ENCODE measurements at places on chromosomes 11 and 22.

- no peak for DNase-seq
Measured at GRCh38 chr22:49964136-49965090, 3.8 kb downstream of the PIM3 start.

DNA sequence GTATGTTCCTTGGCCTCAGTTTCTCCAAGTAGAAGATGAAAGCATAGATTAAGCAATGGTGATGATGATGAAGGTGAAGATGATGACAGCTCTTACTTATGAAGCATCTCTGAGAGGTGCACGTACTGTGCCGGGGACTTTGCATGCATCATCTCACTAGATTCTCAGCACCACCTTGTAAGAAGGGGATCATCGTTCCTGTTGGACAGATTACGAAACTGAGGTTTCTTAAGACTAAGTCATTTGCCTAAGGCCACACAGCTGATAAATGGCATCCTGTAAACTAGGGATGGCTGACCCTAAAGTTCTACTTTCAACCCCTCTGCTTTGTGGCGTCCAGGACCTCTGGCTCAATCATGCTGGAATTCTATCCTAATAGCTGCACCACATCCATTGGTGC, 8.7 kb downstream of the MS4A15 start:
- no peak for DNase-seq

- DNase-seq = peak; percentile 94
Measured at GRCh38 chr11:57778318-57779037, 16.9 kb downstream of the CTNND1 start.

DNA sequence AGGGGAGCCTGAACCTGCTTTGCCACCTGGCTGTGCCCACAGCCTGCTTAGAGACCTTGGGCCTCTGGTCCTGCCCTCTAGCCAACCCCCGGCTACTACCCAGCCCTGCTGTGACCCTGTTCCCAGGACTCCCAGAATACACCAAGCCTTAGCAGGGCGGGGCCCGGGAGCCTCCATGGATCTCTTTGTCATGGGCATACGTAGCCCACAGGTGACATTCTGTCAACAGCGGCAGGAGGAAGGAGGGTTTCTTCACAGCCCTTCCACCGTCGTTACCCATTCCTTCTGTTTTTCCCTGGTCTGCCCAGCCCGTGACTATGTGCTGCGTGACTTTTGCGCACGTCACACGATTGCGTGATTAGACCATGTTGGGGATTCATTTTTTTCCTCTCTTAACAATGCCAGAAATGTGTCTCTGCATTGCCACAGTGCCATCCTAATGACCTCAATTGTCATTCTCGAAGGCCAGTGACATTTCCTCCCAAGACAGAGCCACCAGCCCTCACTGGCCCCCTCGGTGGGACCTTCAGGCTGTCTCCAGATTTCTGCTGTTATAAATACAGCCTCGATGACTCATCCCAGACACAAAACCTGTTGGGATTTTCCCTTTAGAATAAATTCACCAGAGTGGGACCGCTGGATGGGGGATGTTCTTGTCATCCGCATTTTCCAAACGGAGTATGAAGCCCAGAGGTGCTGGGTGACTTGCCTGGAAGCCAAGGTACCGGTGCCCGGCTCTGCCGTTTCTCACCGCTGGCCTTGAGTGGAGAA, 9.0 kb downstream of the SYT12 start:
- no peak for DNase-seq

Measured in AG04449 (cell line).